Renal cortical epithelial cell (primary cell): ENCODE measurements at places on chromosomes 1 and 21.

GRCh38 chr1:44129616-44130500, 11.2 kb downstream of the KLF17 start:
- DNase-seq: no peak

DNA sequence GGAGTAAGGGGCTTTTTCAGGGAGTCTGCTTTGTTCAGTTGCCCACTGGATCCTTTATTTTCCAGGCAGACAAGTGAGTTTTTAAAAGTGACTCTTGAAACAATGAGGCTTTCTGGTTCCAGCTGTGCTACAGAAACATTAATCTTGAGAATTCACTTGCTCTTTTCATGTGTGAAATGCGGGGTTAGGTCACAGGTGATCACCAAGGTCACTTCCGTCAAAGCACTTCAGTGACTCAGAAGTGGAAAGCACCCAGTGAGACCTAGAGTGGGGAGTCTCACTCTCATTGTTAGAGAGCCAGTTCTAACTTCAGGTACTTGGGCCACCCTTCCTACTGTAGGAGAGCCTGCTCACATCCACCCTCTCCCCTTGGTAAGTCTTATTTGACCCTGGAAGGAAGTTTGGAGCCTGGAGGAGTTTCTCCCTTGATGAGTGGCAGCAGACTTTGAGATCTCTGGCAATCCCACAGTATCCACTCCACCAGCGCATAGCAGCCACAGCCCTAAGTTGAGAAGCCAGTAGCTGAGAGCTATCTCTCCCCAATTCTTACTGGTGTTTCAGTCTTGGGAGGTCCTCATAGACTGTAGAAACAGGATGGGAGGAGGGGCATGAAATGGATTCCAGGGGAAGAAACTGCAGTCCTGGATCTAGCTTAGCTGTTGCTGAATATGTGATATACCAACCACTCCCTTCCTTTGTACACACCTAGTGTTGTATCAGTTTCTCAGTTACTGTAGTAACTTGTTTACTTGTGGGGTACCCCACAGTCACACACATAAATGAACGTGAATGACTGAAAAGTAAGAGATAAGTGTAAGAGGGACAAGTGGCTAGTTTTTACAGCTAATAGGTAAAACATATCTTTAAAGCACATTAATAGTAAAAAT, 3.1 kb downstream of the TACSTD2 start:
- DNase-seq: peak; percentile 93

- peak; percentile 27 for DNase-seq
Observed at GRCh38 chr1:246482805-246483568, 24.1 kb downstream of the SMYD3 start.

DNA sequence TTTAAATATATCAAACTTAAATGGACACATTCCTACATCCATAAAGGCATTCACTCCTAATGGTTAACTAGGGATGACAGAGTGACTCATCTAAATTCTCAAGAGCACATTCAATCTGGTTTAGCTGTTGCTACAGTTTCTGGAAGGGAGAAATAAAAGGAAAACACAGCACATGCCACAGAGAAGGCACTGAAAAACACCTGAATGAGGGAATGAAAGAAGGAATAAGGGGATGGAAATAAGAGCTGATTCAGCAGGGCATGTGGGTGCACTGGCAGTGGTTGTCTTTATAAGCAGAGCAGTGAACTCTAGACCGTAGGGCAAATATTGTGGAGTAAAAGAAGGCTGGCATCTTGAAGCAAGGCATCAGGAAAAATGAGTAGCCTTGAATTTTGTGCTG, 79.3 kb downstream of the LHX4 start:
- DNase-seq: peak; percentile 97

DNA sequence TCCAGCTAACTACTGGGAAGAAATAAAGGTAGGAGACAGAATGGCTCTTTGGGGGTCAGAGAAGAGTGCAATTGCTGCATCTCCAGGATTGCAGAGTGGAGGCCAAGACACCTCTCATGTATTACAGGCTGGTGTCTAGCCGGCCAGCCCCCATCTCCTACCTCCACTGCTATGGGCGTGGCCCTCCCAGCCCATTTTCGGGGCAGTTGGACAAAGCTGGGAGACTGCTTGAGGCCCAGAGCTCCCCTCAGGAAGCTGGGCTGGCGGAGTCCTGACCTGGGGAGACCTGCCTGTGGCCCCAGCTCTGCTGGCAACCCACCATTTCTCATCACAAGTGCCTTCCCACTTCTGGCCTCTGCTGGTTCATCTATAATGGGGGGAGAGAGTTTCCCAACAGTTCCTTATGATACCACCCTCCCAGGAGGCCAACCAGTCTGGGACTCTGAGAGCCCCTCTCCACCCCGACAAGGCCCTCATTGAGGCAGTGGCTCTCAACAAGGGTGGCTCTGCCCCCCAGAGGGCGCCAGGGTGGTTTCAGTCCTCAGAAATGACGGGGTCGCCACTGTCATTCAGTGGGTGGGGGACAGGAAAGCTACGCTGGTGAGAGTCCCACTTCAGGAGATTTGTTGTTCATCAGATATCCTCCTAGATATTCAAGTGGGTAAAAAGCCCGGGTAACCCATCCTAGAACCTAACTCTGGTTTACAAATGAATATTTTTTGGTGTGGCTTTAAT, 11.5 kb downstream of the RAP1GAP start:
- no peak for DNase-seq

DNA sequence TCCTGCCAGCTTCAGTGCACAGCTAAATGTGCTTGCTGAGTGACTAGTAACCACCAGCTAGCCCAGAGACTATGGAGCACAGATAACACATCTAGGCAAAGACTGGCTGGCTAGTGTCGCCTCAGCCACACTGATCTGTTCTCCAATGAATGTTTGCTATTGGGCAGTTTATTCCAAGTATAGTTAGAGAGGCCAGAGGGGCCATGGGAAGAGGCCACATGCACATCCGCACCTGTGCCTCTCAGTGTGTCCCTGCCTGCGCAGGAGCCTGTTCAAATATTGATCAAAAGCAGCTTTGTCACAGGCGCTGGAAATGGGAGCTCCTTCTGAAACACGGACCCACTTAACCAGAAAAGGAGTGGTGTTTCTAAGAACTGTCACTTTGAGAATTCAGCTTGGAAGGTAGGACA, 51.3 kb upstream of the ATP1A1 start:
- no peak for DNase-seq

GRCh38 chr1:19066248-19066873, 109.9 kb upstream of the IFFO2 start:
- DNase-seq: peak; percentile 76

DNA sequence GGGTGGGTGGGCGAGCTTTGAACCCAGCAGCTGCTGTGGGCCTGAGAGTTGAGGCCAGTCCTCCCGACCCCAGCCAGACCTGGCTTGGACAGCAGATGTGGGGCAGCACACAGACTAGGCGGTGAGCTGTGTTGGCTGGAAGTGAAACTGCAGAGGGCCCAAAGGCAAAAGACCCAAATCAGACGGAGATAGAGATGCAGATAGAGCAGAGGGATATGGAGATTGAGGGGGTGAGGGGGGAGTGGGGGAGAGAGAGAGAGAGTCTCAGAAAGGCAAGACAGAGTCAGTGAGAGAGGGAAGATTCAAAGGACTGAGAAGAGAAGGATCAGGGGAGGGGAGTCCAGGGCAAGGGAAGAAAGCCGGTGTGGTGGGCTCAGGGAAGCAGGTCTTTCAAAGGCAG, 17.0 kb upstream of the POU3F1 start:
- DNase-seq: no peak

DNA sequence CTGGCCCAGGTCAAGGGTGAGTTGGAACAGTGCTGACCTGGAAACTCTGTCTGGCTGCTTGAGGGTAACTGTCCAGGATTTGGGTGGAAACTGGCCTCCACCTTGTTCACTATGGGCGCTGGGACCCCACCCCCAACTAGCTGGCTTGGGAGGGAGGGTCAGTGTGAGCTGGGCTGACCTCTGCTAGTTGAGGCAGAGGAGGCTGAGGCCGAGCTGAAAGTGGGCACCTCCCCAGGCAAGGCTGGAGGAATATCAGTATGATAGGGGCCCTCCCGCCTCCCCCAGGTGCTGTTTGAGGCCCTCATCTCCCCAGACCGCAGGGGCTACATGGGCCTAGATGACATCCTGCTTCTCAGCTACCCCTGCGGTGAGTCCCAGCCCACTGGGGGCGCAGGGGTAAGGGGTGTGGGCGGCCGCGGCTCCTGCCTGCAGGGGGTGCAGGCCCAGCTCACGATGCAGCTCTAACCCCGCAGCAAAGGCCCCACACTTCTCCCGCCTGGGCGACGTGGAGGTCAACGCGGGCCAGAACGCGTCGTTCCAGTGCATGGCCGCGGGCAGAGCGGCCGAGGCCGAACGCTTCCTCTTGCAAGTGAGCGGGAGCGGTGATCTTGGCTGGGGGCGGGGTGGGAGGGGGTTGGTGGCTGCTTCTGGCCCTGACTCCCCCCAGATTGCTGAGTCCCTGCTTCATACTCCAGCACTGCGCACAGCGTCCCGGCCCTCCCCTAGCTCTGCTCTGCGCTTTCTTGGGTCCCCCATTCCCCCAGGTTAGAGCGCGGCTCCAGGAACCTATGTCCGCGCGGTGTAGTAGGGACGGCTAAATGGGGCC, 22.9 kb downstream of the PTPRU start:
- no peak for DNase-seq

DNA sequence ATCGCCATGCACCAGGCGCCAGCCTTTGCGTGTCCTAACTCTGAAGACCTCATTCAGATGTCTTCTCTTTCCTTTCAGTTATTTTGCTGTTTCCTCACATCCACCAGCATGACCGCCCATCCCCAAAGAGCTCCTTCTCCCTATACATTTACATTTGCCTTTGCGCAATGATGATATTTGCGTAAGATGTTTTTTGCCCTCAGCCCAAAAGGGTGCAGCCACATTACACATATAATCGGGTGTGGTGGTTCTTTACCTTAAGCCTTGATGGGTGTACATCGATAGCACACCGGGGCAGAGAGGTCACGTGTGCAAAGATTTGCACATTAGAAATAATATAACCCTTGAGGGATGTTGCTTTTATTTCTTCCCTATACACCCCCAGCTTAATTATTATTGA, 192.8 kb downstream of the HUNK start:
- no peak for DNase-seq

- DNase-seq: no peak
Observed at GRCh38 chr1:174747613-174748012, 252.1 kb upstream of the CACYBP start.
